Lower lobe of right lung (tissue), 2 donors: ENCODE measurements at places on chromosomes 5 and 9.
A peak's percentile ranks its signal among the peaks of the same experiment; 100 is the strongest.

- no peaks in the 10 kb centered on the region for H3K27me3 ChIP-seq
- no peak overlapping the region for H3K4me3 ChIP-seq
These were observed 14.2 kb downstream of the TCERG1 start for GRCh38 chr5:146461319-146461718.

GRCh38 chr5:13574574-13574973 lies 369.9 kb downstream of the DNAH5 start:
- no peak overlapping the region for H3K27ac ChIP-seq
- no peak overlapping the region for H3K4me3 ChIP-seq
- H3K4me1 ChIP-seq, result no peaks in the 10 kb centered on the region
- no peak for DNase-seq
- H3K27me3 ChIP-seq, result no peaks in the 10 kb centered on the region

- peaks cover 8% of the 10 kb centered on the region for H3K4me1 ChIP-seq
- DNase-seq, result no peak
- H3K27ac ChIP-seq, result no peak overlapping the region
- no peaks in the 10 kb centered on the region for H3K36me3 ChIP-seq
These were observed 233.3 kb downstream of the PCSK1 start for GRCh38 chr5:96199713-96200183.

- no peak overlapping the region for H3K4me3 ChIP-seq
- H3K27me3 ChIP-seq, result no peaks in the 10 kb centered on the region
- no peak for DNase-seq
- H3K4me1 ChIP-seq, result peaks cover 14% of the 10 kb centered on the region
- H3K27ac ChIP-seq, result no peak overlapping the region
These were observed 143.7 kb downstream of the PBX3 start for GRCh38 chr9:125890826-125891225.

- H3K27ac ChIP-seq, result no peak overlapping the region
- H3K27me3 ChIP-seq, result no peaks in the 10 kb centered on the region
- H3K4me3 ChIP-seq, result no peak overlapping the region
- no peaks in the 10 kb centered on the region for H3K4me1 ChIP-seq
These were observed 41.9 kb upstream of the NEURL1B start for GRCh38 chr5:172599204-172599567.

- DNase-seq, result no peak
- H3K4me3 ChIP-seq, result no peak overlapping the region
- H3K4me1 ChIP-seq, result no peaks in the 10 kb centered on the region
- H3K36me3 ChIP-seq, result no peaks in the 10 kb centered on the region
These were observed 294.0 kb downstream of the EFNA5 start for GRCh38 chr5:107376546-107377276.

DNA sequence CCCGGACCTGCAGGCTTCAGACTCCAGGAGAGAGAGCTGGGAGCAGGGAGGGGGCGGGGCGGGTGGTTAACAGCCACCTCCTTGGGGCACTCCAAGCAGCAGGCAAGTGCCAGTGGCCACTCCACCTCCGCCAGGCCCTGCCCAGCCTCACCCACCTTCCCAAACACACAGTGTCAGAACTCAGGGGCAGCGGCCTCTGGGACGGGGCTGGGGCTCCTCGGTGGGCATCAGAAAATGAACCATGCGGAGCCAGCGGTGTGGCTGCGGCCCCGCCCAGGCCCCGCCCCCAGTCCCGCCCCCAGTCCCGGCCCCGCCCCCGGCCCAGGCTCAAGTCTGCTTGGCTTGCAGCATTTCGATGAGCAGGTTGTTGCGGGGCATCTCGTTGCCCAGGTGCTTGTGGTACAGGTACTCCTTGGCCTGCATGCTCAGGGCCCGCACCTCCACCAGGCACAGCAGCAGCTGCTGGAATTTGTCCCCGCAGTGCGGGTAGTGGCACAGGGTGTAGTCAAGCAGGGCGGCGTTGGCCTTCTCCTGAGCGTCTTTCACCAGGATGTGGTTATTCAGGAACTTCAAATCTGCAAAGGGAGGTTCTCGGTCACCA lies 24.7 kb downstream of the NR5A1 start:
- peak; percentile 62 for DNase-seq
- H3K36me3 ChIP-seq, result no peaks in the 10 kb centered on the region
- H3K27me3 ChIP-seq, result peaks cover 66% of the 10 kb centered on the region
- no peak overlapping the region for H3K27ac ChIP-seq
- H3K4me3 ChIP-seq, result no peak overlapping the region

GRCh38 chr9:118419676-118420075 lies 715.5 kb downstream of the TLR4 start:
- H3K27me3 ChIP-seq, result no peaks in the 10 kb centered on the region
- no peaks in the 10 kb centered on the region for H3K4me1 ChIP-seq
- no peaks in the 10 kb centered on the region for H3K36me3 ChIP-seq
